ENCODE measurements at places on chromosomes 2 and 18. TPM values are rescaled to one million over a fixed set of nuclear protein-coding genes. Genes with fewer than 3 reads are reported as not detected.

The KCNS3 gene
- total RNA-seq = 2.2 TPM

The CPS1 gene
- 12.9 TPM for total RNA-seq

The AGAP1 gene
- 36.7 TPM for total RNA-seq

The ACVR1 gene
- 18.4 TPM for total RNA-seq

The RAB6D gene
- 5.4 TPM for total RNA-seq

The SERPINB13 gene
- not detected for total RNA-seq

The ANKRD30BL gene
- total RNA-seq = not detected

The CRYBA2 gene
- total RNA-seq = 2.4 TPM

The KCTD1 gene
- 7.3 TPM for total RNA-seq

The SRD5A2 gene
- total RNA-seq = not detected

The EPB41L3 gene
- total RNA-seq = 51.6 TPM

- DNase-seq = no peak
Observed at GRCh38 chr2:525021-525420, 152.2 kb downstream of the TMEM18 start.

DNA sequence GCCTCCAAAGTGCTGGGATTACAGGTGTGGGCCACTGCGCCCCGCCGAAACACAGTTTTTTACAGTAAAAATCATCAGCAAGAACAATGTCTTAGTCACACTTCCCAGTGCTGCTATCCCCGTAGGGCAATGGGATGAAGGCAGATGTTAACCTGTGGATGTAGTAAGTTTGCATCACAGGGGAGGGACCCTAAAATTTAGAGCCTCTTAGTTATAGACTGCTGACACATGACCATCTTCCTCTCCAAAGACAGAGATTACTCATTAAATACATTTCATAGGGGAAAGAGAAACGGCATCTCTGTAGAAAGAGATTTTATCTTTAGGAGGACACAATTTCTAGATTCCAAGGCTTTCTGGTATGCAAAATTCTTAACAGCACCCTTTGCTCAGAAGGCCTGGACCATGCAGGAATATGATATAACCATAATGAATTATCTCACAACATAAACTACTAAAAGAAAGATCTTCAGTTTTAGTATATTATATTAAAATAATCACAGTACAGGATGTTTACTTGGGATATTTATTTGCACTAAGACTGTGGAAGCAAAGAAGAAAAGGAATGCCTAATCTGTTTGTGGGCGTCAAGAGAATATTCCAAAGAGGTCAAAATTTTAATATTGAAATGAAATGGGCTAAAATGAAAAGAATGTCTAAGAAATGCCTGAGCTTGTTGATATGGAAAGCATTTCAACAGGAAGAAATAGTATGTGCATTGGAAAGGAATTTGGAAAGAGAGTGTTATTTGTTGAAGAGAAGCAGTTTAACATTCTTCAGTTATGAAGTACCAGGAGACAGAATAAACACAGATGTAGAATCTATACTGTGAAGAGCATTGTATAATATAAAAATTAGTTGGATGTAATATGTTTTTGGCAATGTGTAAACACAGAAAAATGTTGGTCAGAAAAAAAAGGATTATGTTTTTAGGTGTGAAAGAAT is 1228.3 kb upstream of the CHAC2 start:
- no peak for DNase-seq

- no peak for DNase-seq
Observed at GRCh38 chr2:234320066-234320465, 176.8 kb downstream of the ARL4C start.

DNA sequence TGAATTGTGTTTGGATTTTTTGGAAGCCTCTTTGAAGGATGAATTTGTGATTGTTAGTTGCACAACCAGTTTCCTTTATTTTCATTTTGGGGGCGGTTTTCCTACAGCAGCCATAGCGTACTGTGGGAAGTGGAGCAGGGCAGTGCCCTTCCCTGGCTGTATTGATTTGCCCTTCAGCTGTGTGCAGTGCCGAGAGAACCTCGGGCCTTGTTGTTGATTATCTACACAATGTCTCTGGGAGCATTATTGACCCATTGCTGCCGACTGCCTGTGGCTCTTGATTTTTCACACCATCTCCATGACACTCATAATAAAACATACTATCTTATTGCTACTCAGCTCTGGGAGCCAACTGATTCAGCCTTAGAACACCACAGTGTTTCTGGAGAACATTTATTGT is 162.2 kb upstream of the BOD1L2 start:
- no peak for DNase-seq

DNA sequence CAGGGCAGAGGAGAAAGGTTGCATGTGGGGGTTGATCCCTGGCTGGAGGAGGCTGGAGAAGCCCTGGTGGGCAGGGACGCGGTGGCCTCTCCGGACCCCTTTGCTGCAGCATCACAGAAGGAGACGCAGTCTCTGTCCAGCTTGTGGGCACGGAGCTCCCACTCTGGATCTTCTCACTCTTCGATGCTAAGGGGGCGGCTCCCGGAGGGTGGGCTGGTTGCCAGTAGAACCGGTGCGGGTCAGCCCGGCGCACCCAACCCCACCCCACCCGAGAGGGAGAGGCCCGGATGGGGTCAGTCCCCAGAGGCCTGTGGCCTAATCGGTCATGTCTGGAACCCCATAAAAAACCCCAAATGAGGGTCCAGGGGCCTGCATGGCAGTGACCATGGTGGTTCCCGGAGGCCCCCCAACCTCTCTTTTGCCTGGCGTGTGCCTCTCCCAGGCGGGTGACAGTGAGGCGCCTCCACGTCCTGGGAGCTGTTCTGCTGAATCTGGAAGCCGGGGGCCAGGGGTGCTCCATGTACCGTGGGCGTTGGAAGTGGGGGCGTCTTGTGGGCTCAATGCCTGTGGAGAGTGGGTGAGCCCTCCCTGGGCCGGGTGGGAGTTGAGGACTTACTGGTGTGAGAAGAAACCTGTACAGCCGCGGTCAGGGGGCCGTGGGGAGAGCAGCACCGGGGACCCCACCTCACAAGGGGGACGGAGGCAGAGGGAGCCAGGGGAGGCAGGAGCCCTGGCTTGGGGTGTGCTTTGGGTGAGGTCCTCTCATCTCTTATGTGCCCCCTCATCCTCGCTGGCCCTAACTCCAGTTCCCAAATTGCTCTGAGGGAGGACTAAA is 79.6 kb downstream of the RTP5 start:
- no peak for DNase-seq

- DNase-seq = peak; percentile 13
Observed at GRCh38 chr2:148585696-148586095, 58.9 kb upstream of the EPC2 start.

DNA sequence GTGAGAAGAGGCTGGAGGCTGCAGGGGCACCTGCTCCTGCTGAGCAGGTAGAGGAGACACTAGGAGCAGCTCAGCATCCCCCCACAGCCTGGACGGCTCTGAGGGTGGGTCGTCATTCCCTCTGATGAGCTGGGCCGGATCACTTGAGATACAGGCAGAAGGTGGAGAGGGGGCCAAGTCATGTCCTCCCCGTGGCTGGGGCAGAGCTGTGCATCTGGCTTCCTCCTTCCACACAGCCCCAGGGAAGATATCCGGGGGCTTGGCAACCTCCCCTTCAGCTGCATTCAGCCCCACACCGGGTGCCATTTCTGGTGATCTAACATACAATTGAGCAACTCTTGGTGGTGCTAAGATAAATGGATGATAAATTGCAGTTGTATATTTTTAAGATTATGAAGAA is 236.9 kb downstream of the LDLRAD4 start:
- DNase-seq = no peak

GRCh38 chr2:179862898-179863458 is 1.6 kb upstream of the ZNF385B start:
- peak; percentile 47 for DNase-seq

GRCh38 chr2:145284551-145284950 is 764.6 kb upstream of the ZEB2 start:
- no peak for DNase-seq

- DNase-seq = peak; percentile 83
Observed at GRCh38 chr2:52976143-52976949, 791.3 kb upstream of the CHAC2 start.

DNA sequence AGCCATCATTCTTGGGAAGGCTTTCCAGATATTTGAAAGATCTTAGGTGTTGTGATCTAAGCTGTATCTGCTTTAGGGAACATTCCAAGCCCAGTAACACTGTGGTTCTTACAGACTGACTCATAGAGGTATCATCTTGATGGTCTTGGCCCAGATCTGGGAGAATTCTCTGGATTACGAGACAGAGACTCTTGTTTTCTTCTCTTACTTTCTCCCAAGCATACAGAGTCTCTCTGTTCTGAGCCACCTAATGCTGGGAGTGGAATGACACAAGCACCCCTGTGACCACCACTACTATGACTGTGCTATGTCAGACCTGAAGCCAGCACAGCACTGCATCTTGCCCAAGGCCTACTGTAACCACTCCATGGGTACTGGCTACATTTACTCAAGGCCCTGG is 81.0 kb upstream of the EPAS1 start:
- DNase-seq = no peak

GRCh38 chr2:101123795-101124471 is 27.2 kb downstream of the TBC1D8 start:
- no peak for DNase-seq

GRCh38 chr2:20225294-20226151 is 593 bp upstream of the SDC1 start:
- DNase-seq = no peak
